ENCODE measurements at places on chromosomes 6 and 20.

DNA sequence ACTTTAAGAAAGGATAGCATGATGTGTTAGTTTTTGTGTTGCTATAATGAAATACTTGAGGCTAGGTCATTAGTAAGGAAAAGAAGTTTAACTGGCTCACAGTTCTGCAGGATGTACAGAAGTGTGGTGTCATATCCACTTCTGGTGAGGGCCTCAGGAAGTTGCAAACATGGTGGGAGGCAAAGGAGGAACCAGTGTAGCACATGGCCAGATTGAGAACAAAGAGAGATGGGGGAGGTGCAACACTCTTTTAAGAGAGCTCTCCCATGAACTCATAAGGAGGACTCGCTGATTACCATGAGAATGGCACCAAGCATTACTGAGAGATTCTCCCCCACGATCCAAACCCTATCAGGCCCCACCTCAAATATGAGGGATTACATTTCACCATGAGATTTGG is 265.4 kb downstream of the RIMS1 start:
- DNase-seq, result no peak

- no peak for DNase-seq
Observed at GRCh38 chr6:111770263-111771093, 102.8 kb downstream of the FYN start.

DNA sequence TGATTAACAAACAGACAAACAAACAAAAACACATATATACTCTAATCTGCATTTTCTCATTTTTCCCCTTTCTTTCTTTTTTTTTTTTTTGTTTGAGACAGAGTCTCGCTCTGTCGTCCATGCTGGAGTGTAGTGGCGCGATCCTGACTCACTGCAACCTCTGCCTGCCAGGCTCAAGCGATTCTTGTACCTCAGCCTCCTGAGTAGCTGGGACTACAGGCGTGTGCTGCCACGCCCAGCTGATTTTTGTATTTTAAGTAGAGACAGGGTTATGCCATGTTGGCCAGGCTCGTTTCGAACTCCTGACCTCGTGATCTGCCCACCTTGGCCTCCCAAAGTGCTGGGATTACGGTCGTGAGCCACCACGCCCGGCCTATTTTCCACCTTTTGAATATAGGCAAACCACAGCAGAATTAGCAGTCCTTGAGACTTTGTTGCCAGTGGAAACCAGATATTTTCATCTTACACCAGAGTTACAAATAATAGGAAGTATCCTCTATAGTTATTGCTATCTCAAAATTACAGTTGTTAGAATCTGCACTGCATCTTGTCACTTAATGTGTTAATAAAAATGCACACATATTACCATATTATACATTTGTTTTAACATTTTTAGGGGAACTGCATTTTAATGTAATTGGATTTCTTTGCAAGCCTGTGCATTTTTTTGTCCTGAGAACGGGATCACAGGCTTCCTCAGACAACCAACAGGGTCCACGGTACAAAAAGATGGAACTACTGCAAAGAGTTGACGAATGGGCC is 208.2 kb upstream of the ZNF217 start:
- no peak for DNase-seq

DNA sequence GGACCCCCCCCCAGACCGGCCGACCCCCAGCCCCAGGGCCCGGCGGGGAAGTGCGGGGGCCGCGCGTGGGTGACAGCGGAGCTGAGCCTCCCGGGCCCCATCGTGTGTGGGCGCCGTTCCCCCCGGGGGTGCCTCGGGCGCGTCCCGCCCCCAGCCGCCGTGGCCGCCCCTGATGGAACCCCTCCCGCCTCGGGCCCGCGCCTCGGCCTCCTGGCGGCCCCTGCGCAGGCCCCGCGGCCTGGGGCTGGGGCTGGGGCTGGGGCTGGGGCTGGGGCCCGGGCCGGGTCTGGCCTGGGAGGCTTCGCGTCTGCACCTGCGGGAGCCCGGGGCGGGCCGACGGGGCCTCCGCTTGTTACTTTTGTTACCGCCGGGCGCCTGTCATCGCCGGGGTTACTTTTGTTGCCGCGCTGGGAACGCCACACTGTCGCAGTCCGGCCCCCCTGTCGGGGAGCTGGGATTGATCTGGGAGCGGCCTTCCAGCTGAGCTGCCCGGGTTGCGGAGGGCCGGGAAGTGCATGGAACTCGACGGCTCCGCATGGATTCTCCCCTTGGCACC is 598 bp downstream of the OGFR start:
- no peak for DNase-seq

- DNase-seq, result no peak
Observed at GRCh38 chr6:163250116-163250515, 164.4 kb upstream of the QKI start.

DNA sequence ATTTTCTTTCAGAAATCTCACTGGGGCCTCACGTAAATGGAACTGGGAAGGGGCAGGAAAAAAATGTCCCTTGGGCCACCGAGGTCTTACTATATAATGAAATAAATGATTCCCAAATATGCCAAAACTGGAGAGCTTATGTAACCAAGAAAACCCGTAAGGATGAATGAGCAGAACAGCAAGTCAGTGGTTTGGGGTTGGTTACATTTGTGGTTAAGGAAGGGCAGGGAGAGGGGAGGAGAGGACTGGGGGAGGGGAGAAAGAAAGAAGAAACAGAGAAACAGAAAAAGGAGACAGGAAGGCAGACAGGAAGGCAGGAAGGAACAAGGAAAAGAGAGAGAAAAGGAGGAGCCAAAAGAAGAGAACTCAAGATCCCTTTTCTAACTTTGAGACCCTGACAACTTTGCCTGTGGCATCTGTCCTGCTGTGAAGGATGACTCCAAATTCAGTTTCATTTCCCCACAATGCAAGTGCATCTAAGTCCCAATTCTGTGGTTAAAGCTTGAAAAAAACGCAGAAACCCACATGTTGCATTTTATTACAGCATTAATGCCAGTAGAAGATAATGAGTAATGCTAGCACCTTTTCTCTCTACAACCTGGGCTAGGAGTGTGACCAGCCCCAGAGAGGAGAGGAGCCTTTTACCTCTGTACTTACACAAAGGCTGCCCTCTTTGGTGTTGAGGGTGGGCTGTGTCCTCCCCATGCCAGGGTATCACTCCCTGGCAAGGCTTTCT is 10.8 kb upstream of the ARMC2 start:
- no peak for DNase-seq

- DNase-seq, result no peak
Observed at GRCh38 chr6:135850882-135851281, 619 bp upstream of the PDE7B start.

GRCh38 chr6:4717124-4717523 is 59.1 kb upstream of the CDYL start:
- DNase-seq, result no peak

DNA sequence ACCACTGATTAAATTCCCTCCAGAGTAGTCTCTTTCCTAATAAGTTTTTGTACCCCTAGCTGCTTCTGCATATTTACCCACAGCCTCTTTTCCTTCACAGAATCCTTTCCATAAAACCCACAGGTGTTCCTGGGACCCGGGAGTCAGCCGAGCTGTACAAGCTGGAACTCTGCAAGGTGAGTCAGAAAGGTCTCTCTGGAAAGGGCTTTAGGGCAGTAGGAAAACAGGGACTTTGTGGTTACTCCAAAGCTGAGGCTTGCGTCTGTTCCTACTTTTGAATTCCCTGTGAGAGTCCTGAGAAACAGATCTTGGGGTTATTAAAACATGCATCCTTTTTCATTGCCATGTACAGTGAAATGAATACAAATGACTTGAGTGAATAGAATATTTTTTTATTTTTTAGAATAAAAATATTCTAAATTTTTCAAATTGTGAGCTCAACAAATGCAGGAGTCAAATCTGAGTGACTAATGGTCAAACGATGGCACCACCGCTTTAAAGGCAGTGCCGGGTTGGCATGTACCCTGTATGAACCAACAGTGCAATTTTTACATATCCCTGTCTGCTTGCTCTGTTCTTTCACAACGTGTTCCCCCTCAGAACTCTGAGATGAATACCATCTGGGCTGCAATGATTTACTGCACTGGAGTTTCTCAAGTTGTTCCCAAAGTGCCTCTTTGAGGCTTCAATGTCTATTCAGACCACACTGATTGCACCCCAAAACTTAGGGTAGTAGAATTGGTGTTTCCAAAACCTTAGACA is 78.4 kb downstream of the GFRAL start:
- DNase-seq, result no peak

- no peak for DNase-seq
Observed at GRCh38 chr6:167212713-167213005, 54.9 kb upstream of the GPR31 start.

GRCh38 chr20:46741924-46742668 is 32.6 kb downstream of the SLC2A10 start:
- no peak for DNase-seq

DNA sequence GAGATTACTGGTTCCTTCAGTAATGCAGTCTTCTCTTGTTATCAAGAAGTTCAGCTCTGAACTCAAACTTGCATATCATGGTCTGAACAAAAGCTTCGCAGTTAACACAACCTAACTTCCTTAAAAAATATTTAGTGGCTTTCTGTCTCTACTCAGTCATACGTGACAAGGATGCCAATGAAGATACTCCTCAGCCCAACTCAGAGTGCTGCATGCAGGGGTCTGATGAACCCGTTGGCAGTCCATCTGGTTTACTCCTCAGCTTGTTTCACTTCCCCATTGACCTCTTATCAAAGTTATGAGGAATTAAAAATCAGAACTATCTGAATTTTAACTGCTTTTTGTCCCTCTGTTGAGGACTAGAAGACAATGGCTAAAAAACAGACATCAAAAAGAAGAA is 56.6 kb upstream of the RIN2 start:
- no peak for DNase-seq

DNA sequence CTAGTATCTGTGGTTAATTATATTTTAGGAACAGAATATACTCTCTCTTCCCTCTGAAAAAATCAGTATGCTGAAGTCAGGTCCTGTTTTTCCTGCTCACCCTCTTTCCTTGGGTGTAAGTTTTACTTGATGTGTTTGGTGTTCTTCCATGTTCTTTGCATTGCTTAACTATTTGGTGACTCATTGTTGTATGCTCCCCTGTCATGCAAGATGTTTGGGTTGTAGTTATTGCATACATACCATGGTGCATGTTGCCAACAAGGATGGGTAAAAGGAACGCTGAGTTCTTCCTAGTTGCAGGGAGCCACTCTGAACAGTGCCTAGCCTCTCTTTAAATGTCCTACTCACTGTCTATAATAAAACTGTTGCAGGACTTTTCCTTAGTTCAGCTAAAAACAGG is 207.9 kb upstream of the LAMP5 start:
- DNase-seq, result no peak

- no peak for DNase-seq
Observed at GRCh38 chr6:138410048-138410735, 6.2 kb downstream of the HEBP2 start.

GRCh38 chr6:149614337-149614736 is 34.2 kb downstream of the KATNA1 start:
- DNase-seq, result no peak

- DNase-seq, result no peak
Observed at GRCh38 chr6:168106633-168107005, 27.6 kb upstream of the FRMD1 start.

- no peak for DNase-seq
Observed at GRCh38 chr20:57003012-57003411, 263.4 kb downstream of the BMP7 start.

GRCh38 chr20:61385296-61385695 is 133.2 kb downstream of the CDH4 start:
- no peak for DNase-seq

GRCh38 chr6:37171201-37171969 is 1.4 kb downstream of the PIM1 start:
- peak; percentile 0 for DNase-seq

GRCh38 chr6:138105880-138106664 is 1.1 kb downstream of the PERP start:
- peak; percentile 11 for DNase-seq

DNA sequence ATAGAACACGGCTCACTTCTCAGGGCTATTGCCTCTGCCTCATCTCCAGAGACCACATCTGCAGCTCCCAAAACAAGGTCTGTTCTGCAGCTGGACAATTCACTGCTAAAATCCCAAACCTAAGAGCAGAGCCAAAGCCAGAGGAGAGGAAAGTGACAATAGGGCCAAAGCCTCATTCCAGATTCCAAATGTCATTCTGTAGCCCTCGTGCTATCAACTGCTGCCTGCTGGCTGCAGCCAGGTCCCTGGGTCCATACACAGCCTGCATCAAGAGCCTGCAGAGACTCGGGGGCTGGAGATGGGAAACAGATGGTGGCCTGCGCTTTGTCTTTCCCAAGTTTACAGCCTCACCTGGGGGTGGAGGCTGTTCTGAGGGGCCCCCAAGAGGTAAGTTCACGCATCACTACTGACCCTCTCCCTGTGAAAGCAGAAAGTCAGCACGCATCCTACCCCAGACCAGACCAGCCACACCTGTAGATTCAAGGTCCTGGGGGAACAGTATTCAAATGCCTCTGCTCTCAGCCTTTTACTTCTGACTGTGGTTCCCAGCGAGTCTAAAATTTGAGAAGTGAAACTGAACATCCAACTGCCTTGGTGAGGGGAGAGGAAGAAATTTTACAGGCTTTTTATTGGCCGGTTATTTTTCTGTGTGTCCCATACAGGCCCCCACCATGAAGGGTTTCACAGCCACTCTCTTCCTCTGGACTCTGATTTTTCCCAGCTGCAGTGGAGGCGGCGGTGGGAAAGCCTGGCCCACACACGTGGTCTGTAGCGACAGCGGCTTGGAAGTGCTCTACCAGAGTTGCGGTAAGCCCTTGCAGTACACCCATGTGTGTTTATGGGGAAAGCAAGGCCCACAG is at the start of gene LY86:
LY86 (plus strand) TSS at position 657 of the 860 bp plus-strand sequence; CDS start at position 672, 15 bp downstream.
- no peak for DNase-seq

DNA sequence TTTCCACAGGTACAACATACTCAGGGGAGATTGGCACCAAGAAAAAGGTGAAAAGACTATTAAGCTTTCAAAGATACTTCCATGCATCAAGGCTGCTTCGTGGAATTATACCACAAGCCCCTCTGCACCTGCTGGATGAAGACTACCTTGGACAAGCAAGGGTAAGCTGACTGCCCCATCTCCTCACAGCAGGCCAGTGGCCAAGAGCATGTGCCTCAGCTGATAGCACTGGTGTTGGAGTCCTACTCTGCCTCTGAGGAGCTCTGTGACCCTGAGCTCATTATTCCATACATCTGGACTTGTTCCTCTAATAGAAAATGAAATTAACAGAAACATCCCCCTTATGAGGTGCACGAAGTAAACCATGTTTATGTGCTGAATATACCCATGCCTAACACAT is 102.8 kb downstream of the MTFR2 start:
- no peak for DNase-seq

DNA sequence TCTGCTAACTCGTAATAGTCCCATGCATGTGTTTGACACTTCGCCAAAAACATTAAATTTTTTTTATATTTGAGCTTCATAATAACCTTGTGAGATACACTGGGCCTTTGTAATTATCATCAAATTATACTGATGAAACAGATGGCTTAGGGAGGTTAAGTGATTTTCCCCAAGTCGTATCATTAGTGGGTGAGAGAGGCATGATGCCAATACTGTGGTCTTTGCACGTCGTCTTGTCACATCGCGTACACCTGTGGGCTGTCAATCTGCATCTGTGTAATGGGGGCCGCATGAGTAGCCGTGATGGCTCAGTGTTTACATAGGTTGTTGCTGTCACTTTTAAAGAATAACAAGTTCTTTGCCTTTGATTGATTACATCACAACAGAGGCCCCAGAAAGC is 1.7 kb downstream of the PRL start:
- peak; percentile 53 for DNase-seq
